SIG-M5 (cell line): ENCODE measurements at places on chromosomes 12 and 14.

DNA sequence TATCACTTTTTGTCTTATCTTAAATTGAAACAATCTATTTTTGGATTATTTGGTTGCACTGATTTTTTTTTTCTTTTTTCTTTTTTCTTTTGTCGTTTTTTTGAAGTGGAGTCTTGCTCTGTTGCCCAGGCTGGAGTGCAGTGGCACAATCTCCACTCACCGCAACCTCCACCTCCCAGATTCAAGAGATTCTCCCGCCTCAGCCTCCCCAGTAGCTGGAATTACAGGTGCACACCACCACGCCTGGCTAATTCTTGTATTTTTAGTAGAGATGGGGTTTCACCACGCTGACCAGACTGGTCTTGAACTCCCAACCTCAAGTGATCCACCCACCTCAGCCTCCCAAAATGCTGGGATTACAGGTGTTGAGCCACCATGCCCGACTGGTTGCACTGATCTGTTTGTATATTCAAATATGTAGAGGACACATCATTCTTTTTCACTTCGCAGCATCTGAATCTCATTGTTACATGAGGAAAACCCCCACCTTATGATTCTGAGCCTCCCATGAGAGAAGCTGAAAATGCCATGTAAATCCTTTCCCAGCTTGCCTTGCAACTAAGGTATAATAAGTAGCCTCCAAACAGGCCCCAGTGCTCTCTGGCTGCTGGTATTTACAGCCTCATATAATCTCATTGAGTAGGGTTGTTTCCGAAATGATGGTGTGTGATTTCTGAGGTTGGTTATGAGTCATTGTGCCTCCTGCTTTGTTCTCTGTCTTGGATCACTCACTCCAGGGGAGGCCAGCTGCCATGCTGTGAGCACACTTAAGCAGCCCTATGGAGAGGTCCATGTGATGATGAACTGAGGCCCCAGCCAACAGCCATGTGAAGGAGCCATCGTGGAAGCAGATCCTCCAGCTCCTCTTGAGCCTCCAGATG is 5.2 kb upstream of the HSP90B1 start:
- DNase-seq, result no peak

DNA sequence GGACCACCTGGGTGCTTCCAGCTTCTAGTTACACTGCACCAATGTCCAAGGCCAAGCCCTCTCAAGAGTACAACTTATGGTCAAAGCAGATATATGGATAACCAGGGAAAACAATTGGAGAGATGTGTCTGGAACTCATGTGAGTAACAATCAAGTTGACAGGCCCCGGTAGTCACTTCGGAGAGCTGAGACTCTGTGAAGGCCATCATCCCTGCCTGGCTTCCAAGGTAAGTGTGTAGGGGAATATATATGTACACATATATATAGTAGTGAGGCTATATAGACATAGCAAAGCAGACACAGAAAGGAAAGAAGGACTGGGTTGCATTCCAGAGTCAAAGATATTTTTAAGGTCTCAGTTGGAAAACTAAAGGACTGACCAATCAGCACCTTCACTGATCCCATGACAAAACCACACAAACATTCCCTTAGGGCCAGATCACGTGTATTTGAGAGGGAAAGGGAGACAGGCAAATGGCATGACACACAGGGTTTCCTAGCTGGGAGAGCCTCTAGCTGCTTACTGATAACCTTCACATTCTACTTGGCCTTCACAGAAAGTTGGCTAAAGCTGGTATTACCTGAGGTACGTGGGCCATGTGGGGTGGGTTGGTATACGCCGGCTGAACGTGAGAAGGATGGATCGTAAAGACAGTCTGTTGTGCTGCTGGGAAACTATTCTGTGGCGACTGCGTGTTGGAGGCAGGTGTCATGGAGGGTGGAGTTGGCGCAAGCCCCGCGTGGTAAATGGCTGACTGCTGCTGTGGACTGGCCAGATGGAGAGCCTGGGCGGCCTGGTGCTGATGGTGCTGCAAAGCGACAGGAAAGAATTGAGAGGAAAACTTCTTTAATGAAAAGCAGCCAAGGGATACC is 50.0 kb downstream of the SH2B3 start:
- DNase-seq, result no peak

DNA sequence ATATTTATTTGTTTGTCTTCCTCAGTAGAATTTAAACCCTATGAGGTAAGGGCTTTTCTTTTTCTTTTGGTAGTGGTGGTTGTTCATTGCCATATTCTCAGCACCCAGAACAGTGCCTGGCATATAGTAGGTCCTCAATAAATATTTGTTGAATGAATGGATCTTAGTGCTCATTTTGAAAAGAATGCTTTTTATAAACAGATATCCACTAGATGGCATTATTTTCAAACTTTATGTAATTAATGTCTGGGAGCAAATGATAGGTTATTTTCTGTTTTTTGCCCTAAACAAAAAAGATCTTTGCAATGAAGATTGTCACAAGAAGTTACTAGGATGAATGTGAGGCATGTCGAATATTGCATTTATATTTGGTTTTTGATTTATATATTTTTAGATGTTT is 64.1 kb downstream of the RAD51B start:
- DNase-seq, result no peak

GRCh38 chr14:95313707-95314106 is 6.0 kb downstream of the CLMN start:
- no peak for DNase-seq

DNA sequence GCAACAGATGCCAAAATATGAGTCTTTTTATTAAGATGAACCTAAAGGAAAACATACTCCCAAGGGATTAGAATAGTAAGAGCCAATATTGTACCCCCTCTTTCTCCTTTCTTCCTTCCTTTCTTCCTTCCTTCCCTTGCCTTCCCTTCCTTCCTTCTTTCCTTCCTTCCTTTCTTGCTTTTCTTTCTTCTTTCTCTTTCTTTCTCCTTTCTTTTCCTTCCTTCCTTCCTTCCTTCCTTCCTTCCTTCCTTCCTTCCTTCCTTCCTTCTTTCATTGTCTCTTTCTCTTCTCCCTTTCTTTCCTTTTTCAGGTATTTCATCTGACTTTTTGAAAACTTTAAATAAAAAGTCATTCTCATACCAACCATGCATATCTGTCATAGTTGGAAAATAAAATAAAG is 892.5 kb downstream of the LRFN5 start:
- DNase-seq, result no peak
